ENCODE measurements at places on chromosomes 3 and 15.

GRCh38 chr3:71083726-71084131, 499.8 kb downstream of the FOXP1 start:
- DNase-seq: peak; percentile 30

- no peak for DNase-seq
Observed at GRCh38 chr3:190560013-190560895, 46.4 kb downstream of the IL1RAP start.

DNA sequence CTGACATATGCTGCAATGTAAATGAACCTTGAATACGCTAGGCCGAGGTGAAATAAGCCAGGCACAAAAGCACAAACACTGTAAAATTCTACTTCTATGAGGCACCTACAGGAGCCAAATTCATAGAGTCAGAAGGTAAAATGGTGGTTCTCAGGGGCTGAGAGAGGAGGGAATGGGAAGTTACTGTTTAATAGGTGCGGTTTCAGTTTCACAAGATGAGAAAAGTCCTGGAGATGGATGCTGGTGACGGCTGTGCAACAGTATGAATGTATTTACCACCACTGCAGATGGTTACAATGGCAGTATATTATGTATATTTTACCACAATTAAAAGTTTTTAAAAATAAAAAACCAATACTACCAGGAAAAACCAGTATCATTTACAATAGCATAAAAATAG, 4.0 kb downstream of the TNK2 start:
- no peak for DNase-seq

DNA sequence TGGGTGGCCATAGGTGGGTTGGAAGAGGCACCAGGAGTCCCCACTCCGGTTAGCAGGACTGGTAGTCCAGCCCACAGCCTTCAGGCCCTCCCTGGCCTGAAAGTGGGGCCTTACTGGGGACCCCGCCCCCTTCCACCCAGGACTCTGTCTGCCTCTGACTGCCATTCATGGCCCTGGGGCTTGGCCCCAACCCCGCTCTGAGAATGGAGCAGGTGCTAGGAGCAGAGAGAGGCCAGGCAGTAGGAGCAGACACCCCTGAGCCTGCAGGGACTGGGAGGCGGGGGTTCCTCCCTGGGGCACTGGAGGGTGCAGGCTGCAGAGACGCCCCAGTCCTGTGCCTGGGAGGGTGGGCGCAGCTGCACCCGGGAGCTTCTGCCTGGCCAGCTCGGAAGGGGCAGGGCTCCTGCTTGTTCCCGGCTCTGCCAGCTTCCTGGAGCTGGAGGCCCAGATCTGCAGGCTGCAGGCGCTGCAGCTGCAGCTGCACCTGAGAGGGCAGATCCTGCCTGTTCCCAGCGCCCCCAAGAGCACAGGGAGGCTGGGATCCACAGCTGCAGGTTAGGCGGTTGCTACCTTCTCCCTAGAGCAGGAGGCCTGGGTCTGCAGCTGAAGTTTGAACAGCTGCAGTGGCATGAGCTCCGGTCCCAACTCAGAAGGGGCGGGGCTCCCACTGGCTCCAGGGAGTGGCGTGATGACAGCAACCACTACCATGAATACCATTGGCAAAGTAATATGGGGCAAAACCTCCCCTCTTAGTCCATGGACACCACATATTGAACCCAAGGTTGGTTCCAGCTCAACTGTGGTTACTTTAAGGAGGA, 194.7 kb downstream of the SQOR start:
- no peak for DNase-seq

DNA sequence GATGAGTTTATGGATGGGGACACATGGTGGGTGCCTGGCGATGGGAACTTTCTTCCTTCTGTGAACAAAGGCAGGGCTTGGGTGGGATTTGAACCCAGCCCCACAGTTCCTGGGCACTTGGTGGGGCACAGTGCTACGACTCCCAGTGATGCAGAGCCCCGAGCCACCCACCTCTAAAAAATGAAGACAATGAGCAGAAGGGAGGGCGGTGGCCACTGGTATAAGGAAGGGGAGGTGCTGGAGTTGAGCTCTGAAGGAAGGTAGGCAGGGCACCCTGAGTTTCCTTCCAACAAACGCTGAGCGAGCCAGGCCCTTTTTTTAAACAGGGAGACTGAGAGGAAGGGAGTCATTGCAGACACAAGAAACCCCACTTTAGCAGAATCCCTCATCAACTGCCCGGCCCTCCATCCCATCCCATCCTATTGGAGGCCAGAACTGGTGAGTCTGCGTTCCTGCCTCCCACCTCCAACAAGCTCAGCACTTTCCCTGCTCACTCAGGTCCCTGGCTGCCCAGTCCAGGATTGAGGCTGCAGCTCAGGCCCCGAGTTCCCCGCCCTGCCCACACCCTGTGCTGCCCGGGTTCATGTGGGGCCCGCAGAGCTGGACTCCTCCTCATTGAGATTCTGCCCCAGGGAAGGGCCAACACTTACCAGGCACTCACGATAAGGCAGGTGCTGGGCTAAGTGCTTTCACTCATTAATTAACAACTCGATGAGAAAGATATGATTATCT, 57.3 kb downstream of the LINGO1 start:
- DNase-seq: no peak

DNA sequence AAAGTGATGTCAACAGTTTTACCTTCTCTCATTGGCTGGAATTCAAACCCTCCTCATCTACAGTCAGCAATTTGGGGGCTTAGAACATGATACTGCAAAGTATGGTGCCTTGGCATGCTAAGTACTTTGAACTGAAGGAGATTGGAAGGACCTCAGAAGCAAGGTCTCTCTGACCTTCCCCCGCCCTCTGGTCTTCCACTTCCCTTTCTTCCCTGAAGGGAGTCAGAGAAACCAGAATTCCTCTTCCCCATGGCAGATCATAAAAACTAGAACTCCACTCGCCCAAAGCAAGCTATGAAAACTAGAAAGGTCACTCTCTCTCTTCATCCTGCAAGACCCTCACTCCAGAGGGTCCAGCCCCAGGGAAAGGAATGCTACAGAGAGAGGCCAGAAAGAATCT, 64.2 kb downstream of the CD200R1L start:
- DNase-seq: no peak

DNA sequence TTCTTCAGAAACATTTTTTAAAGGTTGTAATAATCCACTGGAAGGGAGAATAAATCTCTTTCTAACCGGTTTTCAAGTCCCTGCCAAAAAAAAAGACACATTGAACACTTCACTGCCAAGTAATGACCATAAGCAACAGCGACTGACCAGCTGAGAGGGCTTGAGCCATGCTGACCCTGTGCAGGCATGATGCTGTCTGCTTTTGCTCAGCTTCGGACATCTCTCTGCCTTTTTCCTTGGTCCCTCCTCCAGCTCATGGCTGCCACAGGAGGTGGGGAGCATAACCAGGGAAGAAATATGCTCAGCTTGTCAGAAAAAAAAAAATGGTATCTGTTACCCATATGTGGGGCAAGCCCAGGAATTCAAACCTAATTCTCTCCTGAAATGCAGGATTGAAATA, 1.5 kb downstream of the IGSF10 start:
- no peak for DNase-seq

DNA sequence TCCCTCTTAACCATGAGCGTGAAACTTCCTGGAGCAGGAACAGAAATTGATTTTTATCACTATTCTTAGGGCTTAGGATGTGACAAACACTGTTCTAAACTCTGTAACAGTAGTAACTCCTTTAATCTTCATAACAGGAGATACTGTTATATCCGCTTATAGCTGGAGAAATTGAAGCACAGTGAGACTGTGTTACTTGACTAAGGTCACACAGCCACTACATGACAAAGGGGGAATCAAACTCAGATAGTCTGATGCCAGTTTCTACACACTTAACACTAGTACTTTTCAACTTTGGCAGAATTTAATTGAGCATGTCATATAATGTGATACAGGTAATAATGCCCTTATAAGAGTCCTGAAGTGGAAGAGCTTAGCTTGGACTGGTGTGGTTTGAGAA, 800 bp upstream of the TARS3 start:
- no peak for DNase-seq

DNA sequence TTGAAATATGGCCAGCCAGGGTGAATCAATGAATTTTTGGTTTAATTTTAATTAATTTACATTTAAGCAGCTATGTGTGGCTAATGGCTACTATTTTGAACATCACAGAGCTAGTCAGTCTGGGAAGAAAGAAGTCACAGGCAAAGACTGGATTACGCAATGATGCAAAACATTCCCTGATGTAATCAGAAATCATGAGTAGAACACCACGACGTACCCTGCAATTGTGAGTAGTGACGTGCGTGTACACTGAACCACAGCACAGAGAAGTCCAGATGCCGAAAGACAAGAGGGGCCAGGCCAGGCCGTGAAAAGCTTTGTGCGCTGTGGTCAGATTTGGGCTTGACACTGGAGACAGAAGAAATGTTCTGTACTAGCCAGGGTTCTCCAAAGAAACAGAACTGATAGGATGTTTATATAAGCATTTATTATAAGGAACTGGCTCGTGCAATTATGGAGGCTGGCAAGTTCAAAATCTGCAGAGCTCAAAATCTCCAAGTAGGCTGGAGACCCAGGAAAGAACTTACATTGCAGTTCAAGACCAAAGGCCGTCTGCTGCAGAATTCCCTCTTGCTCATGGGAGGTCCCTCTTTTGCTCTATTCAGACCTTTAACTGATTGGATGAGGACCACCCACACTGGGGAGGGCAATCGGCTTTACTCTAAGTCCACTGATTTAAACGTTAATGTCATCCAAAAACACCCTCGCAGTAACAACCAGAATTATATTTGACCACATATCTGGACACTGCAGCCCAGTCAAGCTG, 44.6 kb downstream of the SH3BP5 start:
- DNase-seq: no peak
